ENCODE measurements at places on chromosomes 5 and 9. TPM values are rescaled to one million over a fixed set of nuclear protein-coding genes. Genes with fewer than 3 reads are reported as not detected.

The KYAT1 gene
- total RNA-seq = 6.4 TPM

The TCF7 gene
- total RNA-seq = 1.1 TPM

The MAMDC4 gene
- 2.9 TPM for total RNA-seq

DNA sequence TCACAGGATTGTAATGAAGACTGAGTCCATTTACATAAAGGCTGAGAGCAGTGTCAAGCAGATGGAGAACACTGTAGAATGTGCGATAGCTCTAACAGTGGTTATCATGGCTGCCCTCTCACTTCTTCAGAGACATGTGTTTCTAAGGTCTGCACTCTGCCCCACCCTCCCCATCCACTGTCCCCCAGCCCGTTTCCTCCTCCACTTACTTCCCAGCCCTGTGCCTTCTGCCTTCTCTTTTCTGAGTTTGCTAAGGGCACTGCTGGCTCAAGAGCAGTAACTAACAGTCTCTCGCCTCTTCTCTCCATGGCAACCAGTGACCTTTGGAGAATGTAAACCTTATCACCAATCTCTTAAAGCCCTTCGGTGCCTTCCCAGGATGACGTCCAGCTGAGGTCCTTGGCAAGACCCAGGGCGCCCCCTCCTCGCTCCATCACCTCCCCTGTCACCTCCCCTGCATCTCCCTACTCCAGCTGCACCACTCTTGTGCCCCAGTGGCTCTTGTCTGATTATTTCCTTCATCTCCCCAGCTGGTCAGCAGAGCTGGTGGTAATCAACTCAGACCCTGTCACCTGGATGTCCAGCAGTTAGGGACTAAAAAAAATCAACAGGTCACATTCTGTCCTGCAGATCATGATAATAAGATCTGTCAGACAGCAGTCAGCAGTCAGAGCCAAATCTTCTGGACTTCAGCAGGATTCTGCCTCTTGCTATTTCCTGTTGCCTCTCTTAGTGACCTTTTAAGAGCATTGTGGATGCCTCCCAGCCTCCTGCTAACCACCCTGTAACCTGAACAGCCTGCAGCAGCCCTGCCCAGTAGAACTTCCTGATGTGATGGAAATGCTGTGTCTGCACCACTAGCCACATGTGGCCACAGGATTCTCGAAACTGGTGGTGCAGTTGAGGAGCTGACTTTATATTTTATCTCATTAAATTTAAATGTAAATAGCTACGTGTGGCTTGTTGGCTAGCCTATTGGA, 9.0 kb downstream of the FXN start:
- DNase-seq = no peak

The PRRX2 gene
- 1.1 TPM for total RNA-seq

The SEC24A gene
- total RNA-seq = 25.2 TPM

- DNase-seq = no peak
These were observed at the start of gene SPAAR for GRCh38 chr9:35909274-35909673. TSS of gene SPAAR (plus strand) at chr9:35909490. CDS start at chr9:35910464, 974 bp downstream.

DNA sequence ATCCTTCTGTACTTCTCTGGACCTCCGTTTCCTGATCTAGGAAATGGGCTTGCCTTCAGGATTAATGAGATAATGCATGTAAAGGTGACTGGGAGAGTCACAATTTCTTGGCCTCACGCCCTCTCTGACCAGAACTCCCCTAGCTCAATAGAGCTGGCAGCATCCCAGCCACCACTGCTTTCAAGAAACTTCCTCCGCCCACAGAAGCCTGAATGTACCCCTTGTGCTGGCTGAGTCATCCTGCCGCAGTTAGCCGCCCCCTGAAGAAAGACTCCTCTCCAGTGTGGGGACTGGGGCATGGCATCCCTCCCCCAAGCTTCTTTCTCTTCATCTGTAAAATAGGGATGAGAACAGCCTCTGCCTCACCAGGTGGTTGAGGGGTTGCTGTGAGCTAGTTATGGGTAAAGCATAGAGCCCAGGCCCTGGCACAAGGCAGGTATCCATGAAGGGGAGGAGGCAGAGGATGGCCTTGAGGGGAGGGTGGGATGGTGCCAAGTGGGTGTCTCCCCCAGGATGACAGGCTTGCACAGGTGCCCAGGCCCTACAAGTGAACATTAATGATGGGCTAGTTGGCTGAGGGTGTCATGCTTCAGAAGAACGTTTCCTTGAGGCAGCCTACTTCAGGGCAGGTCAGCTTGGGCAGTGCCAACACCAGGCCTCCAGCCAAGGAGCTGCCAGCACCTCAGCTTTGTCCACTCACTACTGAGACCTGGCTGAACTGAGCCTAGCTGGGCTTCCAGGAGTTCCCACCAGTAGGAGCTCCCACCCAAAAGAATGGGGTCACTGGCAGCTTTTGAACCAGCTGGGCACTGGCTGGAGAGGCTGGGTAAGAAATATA, 3.4 kb downstream of the PDLIM4 start:
- DNase-seq = peak; percentile 59

DNA sequence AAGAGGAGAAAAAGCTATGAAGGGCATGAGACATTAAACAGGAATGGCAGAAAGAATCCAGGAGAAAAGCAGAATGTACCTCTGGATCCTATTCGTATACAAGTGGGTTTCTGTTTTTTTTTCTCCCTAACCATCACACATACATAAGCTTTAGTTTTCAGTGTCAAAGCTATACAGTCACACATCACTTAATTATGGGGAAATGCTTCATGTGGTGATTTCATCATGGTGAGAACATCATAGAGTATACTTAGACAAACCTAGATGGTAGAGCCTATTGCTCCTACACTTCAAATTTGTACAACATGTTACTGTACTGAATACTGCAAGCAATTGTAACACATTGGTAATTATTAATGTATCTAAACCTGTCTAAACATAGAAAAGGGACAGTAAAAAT, 290.6 kb downstream of the AOPEP start:
- DNase-seq = no peak

The TLE1 gene
- total RNA-seq = 34.9 TPM

GRCh38 chr5:79849061-79849460, 142.0 kb downstream of the MTX3 start:
- DNase-seq = no peak

The ZFP37 gene
- 1.4 TPM for total RNA-seq

The CCNJL gene
- 1.3 TPM for total RNA-seq

All from psoas muscle (tissue), 8 donors.